T1000 (cell line): ENCODE measurements at places on chromosomes 3 and 15.

DNA sequence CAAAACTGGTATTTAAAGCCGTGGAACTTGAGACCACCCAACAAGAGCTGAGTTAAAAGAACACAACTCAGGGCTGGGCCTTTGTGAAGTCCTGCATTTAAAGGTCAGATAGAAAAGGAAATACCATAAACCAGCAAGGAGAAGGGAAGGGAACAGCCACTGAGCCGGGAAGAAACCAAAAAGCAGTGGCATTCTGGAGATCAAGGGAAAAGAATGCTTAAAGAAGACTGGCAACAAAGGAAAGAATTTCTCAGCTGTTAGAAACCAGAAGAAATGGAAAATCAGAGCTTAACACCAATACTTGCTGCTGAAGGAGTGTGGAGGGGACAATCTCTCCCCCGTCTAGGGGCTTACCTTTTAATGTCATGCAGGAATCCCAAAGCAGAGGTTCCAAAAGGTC lies 247.4 kb upstream of the CHRNA7 start:
- DNase-seq = no peak

GRCh38 chr15:42171795-42172194 lies 15.4 kb upstream of the PLA2G4F start:
- no peak for DNase-seq

- peak; percentile 41 for DNase-seq
Measured at GRCh38 chr3:33115024-33115768, 1.4 kb downstream of the CRTAP start.

GRCh38 chr3:38662544-38662943 lies 13.1 kb upstream of the SCN5A start:
- DNase-seq = no peak

DNA sequence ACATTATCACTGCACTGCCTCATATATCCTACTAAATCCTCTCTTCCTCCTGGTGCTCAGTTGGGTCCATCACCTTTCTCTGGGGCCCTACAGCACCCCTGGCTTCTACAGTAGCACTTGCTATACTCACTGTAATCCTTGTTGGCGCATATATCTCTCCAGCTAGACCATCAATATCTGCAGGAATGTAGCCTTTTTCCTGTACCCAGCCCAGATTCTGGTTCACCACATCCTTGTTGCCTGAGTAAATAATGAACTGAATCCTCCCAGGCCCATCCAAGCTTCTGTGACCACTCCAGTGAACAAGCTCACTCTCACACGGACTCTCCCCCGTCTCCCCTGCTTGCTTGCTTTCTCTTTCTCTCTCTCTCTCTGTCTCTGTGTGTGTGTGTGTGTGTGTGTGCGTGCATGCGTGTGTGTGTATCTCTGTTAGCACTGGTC lies 62.5 kb upstream of the LIPC start:
- DNase-seq = no peak

DNA sequence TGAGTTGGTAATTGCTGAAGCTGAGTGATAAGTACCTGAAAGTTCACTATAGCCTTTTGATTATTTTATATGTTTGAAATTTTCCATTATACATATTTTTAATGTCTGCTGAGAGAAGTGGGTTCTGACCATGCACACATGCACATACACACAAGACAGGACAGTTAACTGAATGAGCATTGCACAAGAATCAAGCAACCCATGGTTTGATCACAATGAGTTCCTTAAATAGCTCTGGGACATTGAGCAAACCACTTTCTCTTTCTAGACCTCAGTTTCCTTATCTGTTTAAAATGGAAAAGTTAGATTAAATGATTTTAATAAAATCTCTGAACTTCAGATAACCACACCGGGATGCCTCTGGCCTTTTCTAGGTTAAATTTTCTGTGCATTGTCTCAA lies 26.7 kb downstream of the SNTN start:
- DNase-seq = no peak

DNA sequence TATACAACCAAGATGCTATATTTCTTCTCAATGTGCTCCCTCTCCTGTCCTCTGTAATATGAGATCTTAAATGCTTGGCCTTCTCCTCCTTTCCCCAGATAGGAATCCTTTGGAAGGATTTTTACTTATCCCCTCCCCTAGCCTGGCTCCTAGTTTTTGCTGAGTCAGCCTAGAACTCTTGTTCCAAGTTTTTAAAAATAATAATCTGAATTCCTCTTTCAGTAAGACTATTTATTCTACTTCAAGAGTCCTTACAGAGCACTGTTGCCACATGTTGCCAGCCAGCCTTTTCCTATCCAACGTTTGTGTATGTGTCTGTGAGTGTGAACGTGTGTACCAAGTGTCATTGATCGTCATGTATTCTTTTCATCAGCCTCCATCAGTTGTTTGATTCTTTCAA lies 11.0 kb upstream of the KCNMB2 start:
- DNase-seq = no peak

DNA sequence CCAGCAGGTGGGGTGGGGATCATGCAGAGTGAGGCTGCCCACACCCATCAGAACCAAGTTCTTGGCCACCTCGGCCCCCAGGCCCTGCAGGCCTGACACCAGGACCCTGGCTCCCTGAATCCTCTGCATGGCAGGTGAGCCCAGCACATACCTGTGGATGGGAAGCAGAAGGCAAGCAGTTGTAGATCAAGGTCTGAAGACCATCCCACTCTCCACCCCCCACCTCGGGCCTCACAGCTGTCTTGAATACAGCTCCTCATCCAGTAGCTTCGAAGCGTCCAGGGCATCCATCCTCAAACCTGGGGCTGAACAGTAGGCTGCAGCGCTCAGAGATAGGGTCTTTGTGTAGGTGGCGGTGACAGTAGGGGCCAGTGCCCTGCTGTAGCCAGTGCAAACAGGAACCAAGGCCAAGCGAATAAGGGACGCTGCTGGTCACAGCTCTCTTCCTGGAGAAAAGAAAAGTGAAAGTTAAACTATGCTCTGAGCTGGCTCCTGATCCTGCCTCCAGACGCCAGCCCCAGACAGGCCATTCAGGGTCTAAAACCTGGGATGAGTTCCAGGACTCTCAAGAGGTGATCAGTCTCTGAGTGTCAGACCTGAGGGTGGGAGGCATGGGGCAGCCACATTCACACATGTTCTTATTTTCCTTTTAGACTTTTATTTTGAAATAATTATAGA lies at the start of gene UBA7:
Gene UBA7 (minus strand): TSS at position 457 of the 678 bp plus-strand sequence. CDS start 166 bp downstream, at position 291.
- no peak for DNase-seq

DNA sequence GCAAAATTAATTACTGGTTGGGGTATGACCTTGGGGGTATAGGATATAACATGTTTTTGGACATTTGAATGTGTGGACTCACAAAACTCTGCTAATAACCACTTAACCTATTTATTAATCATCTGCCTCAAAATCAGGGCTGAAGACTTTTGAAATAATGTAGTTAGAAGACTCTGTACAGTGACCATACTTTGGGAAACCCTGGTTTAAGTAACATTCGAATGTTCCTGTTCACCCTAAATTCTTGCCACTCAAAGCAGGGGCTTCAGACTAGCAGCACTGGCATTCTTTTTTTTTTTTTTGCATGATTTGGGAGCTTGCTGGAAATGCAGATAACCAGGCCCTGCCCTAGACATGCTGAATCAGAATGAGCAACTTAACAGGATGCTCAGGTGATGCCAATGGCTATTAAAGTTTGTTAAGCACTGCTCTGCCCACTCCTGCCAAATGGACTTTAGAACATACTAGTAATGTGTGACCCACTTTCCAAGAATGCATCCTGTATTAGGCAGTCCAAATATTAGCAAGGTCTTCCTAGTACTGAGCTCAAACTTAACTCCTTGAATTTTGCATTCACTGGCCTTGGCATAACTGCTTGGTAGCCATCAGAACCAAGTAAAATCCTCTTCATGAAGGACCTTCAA lies 12.7 kb upstream of the ST3GAL6 start:
- no peak for DNase-seq

DNA sequence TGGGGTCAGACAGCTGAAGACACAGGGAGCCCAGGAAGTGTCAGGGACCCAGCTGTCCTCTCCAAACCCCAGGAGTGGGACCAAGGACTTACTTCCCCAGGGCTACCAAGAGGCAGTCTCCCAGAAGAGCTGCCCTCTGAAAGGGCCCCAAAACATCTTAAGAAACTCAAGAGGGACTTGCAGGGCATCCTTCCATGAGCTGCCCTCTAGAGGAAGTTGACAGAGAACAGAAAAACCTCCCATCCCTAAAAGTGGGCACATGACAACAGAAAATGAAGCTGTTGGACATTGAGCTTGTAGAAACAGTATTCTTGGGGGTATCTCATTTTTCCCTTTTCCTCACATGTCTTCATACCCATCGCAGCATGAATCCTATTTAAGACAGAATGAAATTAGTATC lies 58.9 kb downstream of the MECOM start:
- no peak for DNase-seq

- DNase-seq = no peak
Measured at GRCh38 chr3:125045194-125045593, 10.6 kb downstream of the HEG1 start.

GRCh38 chr15:101060576-101061551 lies 141.7 kb downstream of the LRRK1 start:
- no peak for DNase-seq

DNA sequence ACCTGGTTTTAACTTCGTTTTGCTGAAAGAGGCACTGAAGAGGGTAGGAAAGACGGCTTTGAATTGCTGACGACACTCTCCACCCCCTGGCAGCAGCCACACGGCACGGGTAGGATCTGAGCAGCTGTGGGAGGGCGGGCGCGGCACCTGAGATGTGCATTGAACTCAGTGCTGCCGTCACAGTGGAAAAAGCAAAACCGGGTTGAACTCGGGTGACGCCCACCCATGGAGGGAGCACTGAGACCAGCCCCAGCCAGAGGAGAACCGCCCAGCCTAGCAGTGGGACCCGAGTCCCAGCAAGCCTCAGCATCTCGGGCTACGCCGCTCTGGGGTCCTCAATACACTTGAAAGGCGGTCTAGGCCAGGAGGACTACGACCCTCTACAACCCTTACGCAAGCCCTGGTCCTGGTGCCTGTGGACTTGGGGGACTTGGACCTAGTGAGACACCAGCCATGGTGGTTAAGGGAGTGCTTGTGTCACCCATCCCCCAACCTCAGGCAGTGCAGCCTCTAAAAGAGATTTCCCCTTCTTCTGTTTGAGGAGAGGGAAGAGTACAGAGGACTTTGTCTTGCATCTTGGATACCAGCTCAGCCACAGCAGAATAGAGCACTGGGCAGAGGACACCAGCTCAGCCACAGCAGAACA lies 50.0 kb upstream of the RPL35A start:
- DNase-seq = no peak

- no peak for DNase-seq
Measured at GRCh38 chr15:90231028-90232017, 2.4 kb downstream of the CIB1 start.

DNA sequence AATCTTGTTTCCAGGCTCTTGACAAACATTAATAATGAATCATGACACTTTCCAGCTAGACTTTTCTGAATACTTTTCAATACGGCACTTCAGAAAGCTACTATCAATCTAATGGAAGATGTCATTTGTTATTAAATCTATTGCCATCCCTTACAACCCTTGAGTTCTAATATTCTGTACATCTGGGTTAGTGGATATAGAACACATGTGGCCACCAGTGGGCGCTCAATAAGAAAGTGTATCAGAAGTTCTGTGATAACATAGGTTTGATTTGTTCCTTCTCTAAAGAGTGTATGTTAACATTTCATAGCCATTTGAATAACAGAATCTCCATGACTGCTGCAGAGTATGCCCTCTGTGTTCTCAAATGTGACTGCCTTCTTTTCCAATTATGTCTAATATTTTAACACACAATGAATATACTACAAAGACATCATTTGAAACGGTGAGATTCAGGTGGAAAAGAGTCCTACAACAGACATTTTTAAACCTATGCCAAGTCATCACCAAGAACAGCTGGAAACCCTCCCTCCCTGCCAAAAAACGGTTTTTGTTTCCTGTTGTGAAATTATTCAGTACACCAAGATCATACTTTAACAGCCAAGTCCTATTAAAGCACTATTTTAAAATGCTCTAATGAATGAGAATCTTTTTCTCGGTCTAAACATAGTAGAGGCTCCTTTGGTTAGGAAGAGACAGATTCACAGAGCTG lies 22.2 kb downstream of the ALDH1A2 start:
- no peak for DNase-seq

DNA sequence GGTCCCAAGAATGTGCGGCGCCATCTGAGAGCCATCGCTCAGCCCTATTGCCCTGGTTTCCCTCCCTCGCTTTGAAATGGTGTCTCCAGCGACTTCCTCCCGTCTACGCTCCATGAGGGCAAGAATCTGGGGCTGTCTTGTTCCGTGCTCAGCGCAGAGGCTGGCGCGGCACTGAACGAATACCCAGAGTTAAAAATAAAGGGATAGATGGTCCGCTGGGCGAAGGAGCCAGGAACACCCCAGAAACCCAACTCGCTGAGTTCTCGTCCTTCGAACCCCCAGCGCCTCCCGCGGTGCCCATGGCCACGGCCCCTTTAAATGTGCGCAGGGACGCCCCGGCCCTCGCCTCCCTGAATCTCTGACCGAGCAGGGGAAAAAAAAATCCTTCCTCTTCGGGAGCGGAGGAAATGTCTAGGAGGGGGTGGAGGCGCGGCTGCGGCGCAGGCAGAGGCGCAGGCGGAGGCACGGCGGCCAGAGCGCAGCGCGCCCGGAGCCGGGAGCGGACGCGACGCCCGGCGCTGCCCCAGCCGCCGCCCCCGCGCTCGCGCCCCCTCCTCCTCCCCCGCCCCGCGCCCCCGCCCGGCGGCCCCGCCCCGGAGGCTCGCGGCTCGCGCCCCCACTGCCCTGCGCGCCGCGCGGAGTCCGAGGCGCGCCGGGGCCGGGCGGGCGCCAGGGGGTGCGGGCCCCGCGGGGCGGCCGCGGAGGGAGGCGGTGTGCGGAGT lies 8.5 kb upstream of the FGD5 start:
- no peak for DNase-seq

- DNase-seq = no peak
Measured at GRCh38 chr3:68271145-68271544, 616.7 kb upstream of the SUCLG2 start.

DNA sequence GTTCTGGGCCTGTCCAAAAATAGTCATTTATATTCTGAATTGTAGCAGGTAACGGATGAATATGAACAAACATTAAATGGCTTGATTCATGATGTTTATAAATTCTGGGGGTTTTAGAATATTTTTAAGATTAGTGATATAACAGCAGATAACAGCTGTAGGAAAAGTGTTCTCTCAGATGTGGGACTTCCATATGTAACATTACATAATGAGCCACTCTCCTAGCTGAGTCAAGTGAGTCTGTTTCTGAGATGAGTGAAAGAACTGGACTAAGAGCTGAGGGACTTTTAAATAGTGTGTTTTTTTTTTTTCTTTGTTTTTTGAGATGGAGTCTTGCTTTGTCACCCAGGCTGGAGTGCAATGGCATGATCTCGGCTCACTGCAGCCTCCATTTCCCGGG lies 13.9 kb downstream of the YEATS2 start:
- no peak for DNase-seq

DNA sequence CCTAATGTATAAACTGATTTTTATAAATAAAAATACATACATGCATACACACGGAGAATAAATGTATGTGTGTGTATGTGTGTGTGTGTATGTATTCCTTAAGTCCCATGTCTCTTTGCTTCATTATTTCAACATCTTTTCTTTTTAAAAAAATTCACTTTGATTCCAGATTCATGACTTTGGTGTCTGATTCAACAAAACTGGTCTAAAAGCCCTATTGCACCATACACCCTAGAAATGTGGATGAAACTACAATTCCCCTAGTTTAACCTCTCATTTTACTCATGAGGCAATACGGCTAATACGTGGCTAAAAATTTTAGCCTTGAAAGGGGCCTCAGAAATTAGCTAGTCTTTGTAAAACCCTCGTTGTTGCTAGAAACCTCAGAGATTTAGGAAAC lies 228.1 kb downstream of the ADAMTS9 start:
- DNase-seq = no peak

- DNase-seq = no peak
Measured at GRCh38 chr3:50161320-50161719, 6.2 kb downstream of the SEMA3F start.
